Activated effector memory CD4-positive, alpha-beta T cell treated with Interleukin-2 at 50 U/mL for 16 hours (primary cell): ENCODE measurements at places on chromosomes 13 and 19.

GRCh38 chr19:8355631-8356402 is 8.1 kb upstream of the ANGPTL4 start:
- no peak for DNase-seq

- no peak for DNase-seq
Observed at GRCh38 chr13:29677627-29678026, 82.1 kb upstream of the SLC7A1 start.

DNA sequence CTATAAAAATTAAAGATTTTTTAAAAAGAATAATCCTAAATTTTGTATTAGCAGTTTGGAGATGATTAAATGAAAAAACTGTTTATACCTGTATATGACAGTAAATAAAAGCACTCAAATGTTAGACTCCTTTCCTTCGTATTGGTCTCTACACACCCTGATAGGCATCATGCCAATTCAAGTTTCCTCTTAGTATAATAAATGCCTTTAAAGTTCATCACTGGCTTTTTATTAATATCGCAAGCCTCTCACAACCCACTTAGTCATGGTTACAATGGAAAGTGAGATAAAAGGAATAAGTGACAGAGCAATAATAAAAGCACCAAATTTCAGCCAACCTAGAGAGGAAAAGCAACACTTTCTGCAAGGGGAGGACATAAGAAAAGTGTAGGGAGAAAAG is 102.2 kb downstream of the PIBF1 start:
- DNase-seq = no peak

- no peak for DNase-seq
Observed at GRCh38 chr13:31880851-31881494, 141.6 kb downstream of the RXFP2 start.

- peak; percentile 47 for DNase-seq
Observed at GRCh38 chr19:19606021-19606420, 12.5 kb downstream of the PBX4 start.

- no peak for DNase-seq
Observed at GRCh38 chr19:10935371-10936059, 6.9 kb downstream of the TIMM29 start.

DNA sequence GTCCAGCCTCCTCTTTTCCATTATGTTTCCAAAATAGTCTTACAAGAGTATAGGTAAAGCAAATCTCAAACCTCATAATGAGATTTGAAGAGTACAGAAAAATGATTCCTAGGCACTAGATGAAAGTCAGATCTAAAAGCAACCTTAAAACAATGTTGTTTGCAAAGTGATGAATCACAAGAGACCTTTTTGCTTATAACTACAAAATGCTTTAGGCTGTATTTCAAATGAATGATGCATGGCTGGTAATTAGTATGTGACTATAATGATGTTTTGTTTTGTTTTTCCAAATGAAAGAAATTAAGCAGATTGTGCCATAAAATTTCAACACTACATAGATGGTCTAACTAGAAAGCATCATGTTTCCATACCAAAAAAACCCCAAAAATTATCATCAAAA is 272.7 kb downstream of the DIAPH3 start:
- no peak for DNase-seq

GRCh38 chr13:67283637-67284036 is 53.5 kb upstream of the PCDH9 start:
- DNase-seq = no peak

DNA sequence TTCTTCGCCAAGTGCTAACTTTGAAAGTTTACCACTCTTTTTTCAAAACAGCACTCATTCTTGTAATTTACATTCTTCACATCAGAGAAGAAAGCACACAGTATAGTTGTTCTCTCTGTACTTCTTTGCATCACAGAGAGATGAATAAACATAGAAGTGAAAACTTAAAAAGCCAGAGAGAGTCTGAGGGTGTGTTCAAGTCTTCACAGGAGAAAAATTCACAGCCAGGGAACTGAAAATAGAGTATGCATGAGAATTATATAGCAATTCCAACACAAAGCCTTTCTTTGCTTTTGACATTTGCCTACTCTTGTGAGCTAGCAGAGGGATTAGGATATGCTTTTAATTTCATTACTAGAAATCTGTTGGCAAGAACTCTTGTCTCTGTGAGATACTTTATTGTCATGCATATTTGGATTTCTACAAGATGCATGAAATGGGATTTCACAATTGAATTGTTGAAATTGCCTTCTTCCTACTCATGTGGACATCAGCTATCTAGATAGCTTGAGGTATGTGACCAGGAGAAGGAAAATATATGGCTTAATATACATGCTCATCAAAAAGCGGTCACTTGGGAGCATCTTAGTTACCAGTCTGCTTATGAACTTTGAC is 166.1 kb downstream of the SLC7A1 start:
- DNase-seq = no peak

DNA sequence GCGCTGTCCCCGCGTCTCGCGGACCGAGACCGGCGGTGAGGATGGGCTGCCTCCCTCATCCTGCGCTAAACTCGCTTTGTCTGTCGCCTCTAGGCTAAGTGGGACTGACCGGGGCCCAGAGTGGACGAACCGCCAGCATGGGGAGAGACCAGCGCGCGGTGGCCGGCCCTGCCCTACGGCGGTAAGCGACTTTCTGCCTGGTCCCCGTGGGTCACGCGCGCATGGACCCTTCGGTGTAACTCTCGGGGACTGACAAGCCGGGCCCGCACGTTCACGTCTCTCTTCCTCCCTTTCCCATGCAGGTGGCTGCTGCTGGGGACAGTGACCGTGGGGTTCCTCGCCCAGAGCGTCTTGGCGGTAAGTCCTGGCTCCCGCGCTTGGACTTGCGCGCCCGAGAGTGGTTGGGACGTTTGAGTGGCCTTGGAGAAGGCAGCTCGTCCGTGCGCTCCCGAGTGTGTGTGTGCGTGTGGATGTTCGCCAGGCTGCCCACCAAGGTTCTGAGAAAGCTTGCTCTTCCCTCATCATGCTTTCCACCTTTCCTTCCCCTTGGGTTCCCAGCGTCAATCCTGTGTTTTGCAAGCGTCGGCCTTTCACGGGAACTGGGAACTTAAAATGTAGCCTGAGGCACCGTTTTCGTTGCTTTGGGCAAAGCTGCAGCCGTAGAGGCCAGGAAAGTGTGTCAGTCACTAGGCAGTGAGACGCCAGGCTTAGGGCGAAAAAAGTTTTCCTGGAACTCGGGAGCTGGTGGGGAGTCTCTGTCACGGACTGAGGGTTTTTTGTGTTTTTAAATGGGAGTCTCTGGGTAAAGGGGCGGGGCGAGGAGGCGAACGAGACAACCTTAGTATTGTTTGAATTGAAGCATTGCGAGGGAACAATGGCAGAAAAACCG is 927 bp downstream of the COL4A2 start:
- DNase-seq = no peak

GRCh38 chr19:4914736-4915501 is 5.6 kb downstream of the UHRF1 start:
- peak; percentile 75 for DNase-seq

GRCh38 chr19:40690050-40690692 is at the start of gene NUMBL:
Gene NUMBL, minus strand, starts transcription at chr19:40690651. Its CDS starts 168 bp downstream, at chr19:40690483.
- no peak for DNase-seq

DNA sequence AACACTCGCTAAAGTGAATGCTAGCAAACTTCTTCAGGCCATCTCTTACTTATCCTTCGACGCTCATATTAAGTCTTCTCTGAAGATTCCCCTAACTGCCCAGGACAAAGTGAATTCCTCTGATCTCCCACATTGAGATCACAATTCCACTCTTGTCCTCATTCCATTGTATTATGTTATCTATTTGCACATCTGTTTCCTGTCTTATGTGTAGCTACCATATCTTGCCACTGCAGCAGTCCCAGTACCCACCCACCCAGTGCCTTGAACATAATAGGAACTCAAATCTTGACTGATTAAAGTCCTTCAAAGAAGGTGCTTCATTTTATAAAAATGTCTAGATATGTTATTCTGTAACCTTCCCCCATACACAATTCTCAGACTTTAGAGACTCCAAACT is 702.3 kb downstream of the DIAPH3 start:
- no peak for DNase-seq

DNA sequence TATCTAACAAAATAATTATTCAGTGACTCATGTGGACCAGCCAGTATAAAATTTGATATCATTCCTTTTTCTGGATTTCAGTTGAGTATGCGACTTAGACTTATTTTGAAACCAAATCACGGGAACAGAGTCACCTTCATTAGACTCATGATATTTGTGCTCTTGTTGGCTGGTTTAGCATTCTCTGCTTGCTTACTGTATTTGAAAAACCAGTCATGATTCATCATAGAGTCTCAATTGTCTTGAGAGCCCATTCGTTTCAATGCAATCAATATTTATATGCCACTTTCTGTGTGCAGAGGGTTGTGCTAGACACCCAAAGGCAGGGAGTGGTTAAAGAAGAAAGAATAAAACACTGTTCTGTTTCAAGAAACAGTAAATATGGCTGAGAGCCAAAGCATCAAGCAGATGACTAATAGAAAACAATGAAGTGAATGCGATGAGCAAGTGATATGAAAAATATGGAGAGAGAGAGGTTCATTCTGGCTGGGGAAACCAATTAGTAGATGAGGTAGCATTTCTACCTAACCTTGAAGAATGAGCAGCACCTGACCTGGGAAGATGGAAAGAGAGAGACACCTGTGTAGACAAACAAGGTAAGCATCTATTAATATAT is 99.6 kb upstream of the MBNL2 start:
- no peak for DNase-seq

DNA sequence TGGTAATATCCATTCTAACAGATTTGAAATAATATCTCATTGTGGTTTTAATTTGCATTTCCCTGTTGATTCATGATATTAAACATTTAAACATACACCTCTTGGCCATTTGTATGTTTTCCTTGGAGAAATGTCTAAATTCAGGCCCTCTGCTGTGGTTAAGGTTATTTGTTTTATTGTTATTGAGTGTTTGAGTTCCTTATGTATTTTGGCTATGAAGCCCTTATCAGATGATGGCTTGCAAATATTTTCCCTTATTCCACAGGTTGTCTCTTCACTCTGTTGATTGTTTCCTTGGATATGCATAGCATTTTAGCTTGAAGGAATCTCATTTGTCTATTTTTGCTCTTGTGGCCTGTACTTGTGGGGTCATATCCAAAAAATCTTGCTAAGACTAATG is 303.6 kb downstream of the GPC5 start:
- no peak for DNase-seq

DNA sequence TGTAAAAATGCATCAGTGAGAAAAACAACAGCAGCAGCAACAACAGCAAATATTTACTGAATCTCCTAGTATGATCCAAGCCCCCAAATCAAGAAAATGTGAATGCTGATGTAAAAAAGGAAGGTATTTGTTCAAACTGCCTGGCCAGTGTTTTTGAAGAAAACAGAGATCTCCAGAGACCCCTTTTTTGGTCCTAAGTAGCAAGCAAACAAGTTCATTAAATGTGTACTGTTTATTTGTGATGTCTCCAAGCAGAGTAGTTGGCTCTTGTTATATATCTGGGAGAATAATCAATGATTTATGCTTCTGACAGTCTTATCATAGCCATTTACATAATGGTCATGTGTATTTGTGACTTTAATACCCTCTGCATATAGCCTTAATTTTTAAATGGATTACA is 50.7 kb downstream of the CDADC1 start:
- no peak for DNase-seq

DNA sequence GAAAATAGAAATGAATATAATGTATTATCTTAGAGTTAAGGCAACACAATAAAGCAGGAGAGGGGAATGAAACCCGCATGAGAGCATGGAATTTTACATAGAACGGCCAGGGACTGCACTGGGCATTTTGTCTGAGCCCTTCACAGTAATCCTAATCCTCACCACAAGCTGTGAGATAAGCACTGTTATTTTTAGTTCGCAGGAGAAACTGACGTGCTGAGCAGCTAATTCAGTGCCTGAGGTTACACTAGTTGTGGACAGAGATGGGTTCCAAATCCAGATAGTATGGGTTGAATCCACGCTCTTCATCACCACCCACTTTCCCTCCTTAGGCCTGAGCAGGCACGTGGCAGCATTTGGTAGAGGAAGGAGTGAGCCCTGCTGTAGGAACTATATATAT is 24.8 kb upstream of the ZNF527 start:
- DNase-seq = no peak

DNA sequence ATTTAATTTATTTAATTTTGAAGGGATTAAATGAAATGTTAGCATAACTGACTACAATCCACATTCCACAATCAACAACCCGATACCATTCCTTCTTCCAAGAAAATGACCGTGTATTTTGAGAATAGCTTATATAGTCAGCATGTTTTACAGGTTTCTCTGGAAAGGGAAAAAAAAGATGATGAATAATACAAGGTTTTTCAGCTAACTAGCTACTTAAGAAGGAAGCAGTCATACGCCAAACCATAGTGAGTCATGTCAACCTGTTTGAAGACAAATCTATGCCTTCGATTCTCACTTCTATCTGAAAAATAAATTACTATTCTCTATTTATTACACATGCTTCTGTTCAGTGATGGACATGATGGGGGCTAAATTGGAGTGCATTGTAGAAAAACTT is 258.6 kb downstream of the EFNB2 start:
- no peak for DNase-seq

GRCh38 chr13:80462037-80462436 is 121.1 kb upstream of the SPRY2 start:
- DNase-seq = no peak

GRCh38 chr19:41804336-41804735 is 7.9 kb downstream of the CEACAM3 start:
- DNase-seq = no peak

- no peak for DNase-seq
Observed at GRCh38 chr13:34779171-34779570, 162.9 kb upstream of the NBEA start.

DNA sequence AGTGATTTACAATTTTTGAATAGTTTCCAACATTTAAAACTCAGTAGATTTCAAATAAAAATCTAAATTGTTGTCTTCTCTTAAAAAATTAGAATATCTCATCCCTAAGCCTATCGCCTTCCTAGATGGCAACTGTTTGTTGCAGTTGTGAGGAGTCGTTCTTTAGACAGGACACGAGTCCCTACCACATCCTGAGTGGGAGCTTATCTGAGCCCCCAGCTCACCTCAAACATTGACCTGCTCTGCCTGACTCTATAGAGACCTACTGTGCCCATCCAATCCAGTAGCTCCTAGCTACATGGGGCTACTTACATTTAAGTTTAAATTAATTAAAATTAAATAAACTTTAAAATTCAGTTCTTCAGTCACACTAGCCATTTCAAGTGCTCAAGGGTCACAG is 434.7 kb downstream of the FOXO1 start:
- DNase-seq = no peak

GRCh38 chr19:57830071-57830602 is at the start of gene ZNF587B:
Gene ZNF587B, plus strand, starts transcription at chr19:57830299. Its CDS starts 230 bp downstream, at chr19:57830529.
- DNase-seq = peak; percentile 13

GRCh38 chr19:35013041-35013819 is 13.1 kb downstream of the GRAMD1A start:
- DNase-seq = peak; percentile 73

- no peak for DNase-seq
Observed at GRCh38 chr13:53311561-53311960, 282.9 kb downstream of the OLFM4 start.

- no peak for DNase-seq
Observed at GRCh38 chr19:4571305-4571917, 11.9 kb upstream of the SEMA6B start.

- DNase-seq = peak; percentile 61
Observed at GRCh38 chr19:41595258-41595889, 19.4 kb downstream of the CEACAM21 start.

- no peak for DNase-seq
Observed at GRCh38 chr13:23859455-23859854, 29.7 kb downstream of the MIPEP start.

GRCh38 chr19:32829345-32829896 is 40.1 kb downstream of the SLC7A9 start:
- no peak for DNase-seq

GRCh38 chr13:48501705-48502104 is 31.2 kb downstream of the RCBTB2 start:
- DNase-seq = no peak

- DNase-seq = no peak
Observed at GRCh38 chr13:98201984-98202383, 24.9 kb upstream of the RNF113B start.
